Activated gamma-delta T cell (primary cell): ENCODE measurements at places on chromosomes 1 and 21.
A peak's percentile ranks its signal among the peaks of the same experiment; 100 is the strongest.

GRCh38 chr1:87515781-87516180, 187.1 kb downstream of the LMO4 start:
- DNase-seq: no peak

DNA sequence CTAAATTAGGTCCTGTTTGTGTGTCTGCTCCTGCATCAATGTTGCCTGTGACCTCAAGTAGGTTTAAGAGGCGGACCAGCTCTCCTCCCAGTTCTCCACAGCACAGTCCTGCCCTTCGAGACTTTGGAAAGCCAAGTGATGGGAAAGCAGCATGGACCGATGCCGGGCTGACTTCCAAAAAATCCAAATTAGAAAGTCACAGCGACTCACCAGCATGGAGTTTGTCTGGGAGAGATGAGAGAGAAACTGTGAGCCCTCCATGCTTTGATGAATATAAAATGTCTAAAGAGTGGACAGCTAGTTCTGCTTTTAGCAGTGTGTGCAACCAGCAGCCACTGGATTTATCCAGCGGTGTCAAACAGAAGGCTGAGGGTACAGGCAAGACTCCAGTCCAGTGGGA, 79.9 kb downstream of the PRDM2 start:
- DNase-seq: no peak

- no peak for DNase-seq
Measured at GRCh38 chr1:237685551-237685950, 205.2 kb downstream of the ZP4 start.

GRCh38 chr1:170721621-170722020, 57.7 kb downstream of the PRRX1 start:
- DNase-seq: no peak

GRCh38 chr21:37130971-37131370, 57.9 kb downstream of the TTC3 start:
- DNase-seq: no peak

DNA sequence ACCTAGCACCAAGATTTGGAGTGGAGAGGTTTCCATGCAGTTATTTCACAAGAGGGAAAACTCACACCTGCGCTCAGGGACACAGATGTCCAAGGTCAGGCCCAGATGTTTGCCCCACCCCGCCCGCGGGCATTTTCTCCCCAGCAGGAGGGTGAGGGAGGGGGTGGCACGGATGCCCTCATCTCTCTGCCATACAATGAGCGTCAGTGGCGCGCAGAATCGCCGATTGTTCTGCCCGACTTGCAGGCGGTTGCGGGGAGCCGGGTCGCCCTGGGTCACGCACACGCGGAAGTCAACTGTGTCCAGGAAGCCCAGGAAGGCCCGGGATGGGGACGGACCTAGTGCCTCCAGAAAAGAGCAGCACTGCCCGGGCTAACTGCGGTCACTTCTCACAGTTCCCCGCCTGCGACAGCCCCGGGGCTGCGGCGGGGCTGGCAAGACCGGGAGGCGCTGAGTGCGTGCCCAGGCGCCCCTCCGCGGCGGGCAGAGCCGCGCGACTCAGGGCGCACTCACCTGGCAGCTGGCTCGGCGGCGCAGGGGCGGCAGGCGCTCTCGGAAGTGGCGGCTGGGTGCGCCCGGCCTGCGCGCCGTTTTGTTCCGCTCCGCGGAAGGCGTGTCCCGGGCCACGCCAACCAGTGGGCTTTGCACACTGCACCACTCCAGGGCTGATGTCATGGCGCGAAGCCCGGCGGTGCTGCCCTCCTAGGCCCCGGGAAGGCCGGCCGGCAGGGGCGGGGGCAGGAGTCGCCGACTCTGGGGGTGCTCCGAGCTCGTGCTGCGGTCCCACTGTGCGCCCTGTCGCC, at the start of gene CSRP1:
CSRP1 (minus strand) TSS at position 567 of the 803 bp plus-strand sequence. CDS start 10,820 bp downstream, outside the sequence.
- DNase-seq: peak; percentile 62

- no peak for DNase-seq
Measured at GRCh38 chr21:46284077-46284644, 1.2 kb downstream of the MCM3AP start.

DNA sequence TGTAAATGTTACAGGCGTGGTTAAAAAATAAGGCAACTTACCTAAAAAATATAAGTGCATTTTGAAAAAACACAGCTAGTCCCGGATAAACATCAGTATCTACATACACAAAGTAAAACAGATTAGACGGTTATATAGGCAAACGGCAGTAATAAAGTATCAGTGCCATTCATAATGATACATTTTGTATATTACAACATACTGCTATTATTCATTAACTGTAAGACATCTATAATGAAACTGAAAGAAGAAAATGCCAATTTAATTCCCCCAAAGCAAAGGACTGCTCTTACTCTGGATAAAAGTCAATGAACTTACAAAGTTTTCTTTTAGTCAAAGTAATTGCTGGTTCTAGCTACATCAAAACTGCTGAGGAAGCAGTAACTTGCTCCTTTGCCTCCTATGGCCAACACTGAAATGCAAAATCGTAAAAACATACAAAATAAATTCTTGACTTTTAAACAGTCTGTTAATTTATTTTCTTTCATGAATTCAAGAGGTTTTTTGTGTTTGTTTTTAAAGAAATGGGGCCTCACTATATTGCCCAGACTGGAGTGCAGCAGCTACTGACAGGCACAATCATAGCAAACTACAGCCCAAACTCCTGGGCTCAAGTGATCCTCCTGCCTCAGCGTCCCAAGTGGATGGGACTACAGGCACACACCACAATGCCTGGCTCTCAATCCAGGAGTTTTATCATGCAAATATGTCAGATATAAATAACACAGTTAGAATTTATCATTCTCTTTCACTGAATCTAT, 23.9 kb downstream of the TMEM50B start:
- DNase-seq: no peak

DNA sequence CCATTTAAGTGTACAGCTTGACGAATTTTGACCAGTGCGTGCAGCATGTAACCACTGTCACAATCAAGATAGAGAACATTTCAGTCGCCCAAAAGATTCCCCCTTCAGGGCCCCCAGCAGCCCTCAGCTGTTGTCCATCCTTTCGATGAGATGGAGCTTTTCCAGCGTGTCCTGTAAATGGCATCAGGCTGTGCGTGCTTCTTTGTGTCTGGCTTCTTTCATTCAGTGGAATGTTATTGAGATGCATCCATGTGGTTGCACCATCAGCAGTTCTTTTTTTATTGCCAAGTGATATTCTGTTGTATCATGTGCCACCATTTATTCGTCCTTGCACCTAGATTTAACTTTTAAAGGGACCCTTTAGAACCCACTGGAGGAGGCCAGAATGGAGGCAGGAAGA, 21.9 kb downstream of the UBE2Q1 start:
- no peak for DNase-seq

DNA sequence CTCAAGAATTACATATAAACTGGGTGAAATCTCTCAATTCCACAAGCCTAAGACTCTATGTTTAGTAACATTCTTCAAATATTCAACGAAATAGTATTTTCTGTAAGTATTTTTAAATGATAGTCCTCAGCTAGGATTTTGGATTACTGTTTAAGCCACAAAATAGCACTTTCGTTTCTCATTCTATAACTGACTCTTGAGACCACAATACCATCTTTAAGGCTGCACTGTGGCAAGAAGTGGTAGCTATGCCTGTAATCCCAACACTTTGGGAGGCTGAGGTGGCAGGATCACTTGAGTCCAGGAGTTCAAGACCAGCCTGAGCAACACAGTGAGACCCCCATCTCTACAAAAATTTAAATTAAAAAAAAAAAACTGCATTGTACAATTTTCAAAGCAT, 126.7 kb downstream of the CDC42BPA start:
- DNase-seq: no peak

- no peak for DNase-seq
Measured at GRCh38 chr1:90339811-90340210, 344.9 kb downstream of the ZNF326 start.

DNA sequence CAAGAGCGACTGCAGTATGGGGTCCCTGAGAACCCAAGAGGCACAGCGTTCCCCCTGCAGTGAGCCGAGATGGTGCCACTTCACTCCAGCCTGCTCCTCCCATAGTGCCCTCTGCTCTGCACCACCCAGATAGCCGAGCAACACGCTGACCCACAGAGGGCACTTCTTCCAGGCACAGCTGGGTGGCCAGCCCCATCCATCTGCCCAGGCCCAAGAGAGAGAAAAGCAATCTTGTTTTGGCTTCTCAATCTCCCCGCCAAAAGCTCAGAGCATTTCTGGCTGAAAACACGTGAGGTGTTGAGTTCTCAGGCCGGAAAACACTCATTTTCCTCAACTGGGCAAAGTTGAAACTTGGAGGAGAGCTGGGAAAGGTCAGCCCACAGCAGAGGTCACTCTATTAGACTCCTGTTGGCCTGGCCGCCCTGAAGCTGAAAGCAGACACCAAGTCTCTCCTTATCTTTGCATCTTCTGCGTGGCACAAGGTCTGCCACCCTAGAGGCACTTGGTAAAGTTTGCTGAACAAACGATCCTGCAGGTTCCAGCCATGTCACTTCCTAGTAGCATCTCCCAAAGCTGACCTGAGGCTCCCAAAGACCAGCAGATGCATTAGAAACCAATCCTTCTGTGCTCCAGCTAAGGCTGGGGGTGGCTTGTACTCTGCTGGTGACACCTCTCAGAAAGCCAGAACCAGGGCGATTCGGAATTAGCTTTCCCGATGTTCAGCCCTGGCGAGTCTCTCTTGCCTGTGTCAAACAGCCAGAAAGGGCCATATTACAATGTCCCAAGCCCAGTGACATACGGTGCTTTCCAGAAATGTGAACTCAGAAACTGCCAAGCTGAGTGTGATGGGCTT, 10.9 kb downstream of the CAPN9 start:
- DNase-seq: no peak

GRCh38 chr1:229258757-229259060, 12.2 kb upstream of the RAB4A start:
- DNase-seq: no peak

DNA sequence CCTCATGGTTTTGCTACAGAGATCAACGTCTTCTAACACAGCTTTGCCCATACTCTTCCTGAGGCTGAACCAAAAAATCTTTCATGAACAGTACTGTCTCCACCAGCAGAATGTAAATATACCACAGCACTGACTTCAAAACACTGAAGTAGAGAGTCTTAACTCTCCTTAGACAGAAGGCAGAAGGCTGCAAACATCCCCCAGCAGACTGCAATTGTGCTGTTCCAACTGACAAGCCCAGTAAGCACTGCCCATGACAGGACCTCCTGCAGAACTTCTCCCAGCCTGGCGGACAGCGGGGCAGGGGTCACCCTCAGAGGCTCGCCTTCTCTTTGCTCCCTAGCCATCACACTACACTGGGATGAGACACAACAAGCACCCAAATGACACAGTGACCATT, 218.7 kb downstream of the RERE start:
- no peak for DNase-seq

- DNase-seq: no peak
Measured at GRCh38 chr1:223188618-223189356, 45.7 kb upstream of the TLR5 start.

GRCh38 chr1:29499104-29499650, 262.9 kb downstream of the PTPRU start:
- no peak for DNase-seq

DNA sequence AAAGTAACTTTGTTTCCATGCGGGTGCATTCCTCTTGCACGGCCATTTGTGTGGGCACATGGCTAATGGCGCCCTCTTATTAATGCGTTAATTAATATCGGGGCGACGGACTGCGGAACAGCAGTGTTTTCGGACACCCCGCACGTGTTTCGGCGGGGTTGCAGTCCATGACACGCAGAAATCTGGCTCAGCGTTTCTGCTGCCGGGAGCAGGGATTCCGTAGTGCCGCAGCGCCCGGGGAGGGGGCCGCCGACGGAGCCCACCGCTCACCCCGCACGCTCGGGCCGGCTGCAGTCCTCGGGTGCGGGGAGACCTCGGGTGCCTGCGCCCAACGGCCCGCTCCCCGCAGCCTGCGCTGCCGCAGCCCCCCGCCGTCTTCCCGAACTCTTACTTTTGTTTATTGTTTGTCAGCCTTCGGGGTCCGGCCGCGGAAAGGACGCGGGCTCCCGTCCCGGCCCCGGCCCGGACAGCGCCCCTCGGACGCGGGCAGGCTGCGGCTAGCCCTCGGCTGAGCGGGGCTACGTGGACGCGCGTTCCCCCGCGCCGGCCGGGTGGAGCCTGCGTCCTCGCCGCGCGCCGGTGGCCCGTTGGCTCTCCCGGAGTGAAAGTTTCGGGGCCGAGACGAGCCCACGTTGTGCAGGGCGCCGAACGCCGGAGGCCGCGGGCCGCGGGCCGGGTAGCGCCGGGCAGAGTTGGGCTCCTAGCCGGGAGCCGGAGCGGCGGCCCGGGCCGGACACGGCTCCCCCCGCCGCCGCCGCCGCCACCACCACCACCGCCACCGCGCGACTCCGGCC, 849 bp downstream of the NFIA start:
- peak; percentile 22 for DNase-seq

GRCh38 chr1:117810553-117810952, 118.9 kb downstream of the GDAP2 start:
- no peak for DNase-seq
